NCI-H69 (cell line): ENCODE measurements at places on chromosomes 11 and 22.

DNA sequence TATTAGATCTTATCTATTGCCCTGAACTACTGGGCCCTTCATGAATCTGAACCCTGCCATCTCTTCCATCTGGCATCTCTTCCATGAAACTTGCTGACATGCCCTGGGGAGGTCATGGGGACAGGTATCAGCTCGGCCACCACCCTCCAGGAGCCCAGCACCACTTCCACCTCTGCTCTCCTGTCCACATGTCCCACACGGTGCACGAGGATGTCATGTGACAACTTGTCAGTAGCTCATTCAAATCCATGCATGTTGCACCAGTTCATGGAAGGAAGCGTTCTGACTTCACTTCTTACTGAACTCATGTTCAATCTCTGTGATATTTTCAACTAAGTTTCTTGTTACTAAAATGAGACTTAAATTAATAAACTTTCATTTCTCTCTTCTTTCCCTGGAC lies 16.6 kb downstream of the YPEL1 start:
- DNase-seq: no peak

DNA sequence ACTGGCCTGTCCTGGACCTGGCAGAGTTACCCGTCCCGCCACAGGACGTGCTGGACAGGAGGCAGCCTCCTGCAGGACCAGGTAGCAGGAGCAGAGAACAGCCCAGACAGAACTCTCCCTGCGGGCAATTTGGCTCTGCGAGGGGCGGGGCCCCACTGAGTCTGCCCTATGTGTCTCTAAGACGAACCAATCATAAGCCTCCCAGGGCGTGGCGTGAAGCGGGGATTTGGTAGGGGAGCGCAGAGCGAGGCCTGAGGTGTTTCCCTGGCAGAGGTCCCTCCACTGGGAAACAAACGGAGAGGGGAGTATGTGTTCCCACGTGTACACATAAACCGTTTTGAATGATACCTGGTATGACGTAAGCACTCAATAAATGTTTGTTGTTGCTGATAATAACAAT lies 7.4 kb downstream of the CD82 start:
- no peak for DNase-seq

GRCh38 chr22:46464701-46465344 lies 72.6 kb downstream of the CELSR1 start:
- no peak for DNase-seq

DNA sequence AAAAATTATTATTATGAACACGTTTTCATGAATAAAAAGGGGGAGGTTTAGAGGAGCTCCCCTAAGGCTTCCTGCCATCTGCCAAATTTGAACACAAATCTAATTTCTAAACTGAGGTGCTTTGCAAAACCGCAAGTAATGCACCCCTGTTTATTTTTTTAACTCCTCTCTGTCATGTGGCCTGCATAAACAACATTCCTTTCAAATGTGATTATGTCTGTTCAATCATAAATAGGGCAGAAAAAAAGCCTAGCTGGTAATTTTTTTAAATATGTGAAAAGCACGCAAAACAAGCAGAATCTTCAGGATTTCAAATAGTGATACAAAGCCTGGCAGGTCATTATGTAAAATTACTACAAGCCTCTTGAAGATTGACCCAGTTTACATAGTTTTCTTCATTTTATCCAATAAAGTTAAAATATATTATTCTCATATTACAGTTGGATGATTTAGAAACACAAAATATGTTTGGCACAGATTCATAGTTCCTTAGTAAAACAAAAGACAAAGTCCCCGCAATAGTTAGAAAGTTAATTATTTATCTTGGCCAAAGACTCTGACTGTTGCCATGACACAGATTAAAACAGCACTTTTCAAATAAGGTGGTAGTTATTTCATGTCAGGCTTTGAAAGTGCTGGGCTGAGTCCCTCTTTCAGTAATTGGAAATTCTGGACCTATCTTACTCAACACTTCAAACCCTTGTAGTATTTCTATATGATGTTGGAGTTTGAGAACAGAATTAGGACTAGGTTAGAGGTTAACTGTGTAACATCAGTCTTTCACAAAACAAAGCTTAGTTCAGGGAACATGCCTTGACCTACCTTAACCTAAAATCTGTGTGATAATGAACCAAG lies 200.3 kb upstream of the MPPED2 start:
- DNase-seq: no peak

DNA sequence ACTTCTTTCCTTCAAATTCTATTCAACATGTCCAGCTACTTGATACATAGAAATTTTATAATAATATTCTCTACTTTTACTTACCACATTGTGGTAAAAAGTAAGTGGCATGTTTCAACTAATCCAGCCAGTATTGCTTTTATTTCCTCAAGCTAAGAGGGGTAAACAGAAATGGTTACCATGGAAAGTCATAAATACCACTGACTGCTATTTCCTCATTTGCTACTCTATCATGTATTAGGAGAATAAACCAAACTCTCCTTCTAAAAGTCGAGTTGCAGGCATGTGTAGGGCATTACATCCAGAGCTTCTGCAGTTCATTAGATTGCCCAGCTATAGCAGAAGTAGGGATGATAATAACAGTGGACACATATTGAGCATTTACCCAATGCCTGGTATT lies 208.4 kb downstream of the MAML2 start:
- DNase-seq: no peak

- DNase-seq: peak; percentile 62
These were observed 540.5 kb downstream of the DLG2 start for GRCh38 chr11:85086504-85087284.

DNA sequence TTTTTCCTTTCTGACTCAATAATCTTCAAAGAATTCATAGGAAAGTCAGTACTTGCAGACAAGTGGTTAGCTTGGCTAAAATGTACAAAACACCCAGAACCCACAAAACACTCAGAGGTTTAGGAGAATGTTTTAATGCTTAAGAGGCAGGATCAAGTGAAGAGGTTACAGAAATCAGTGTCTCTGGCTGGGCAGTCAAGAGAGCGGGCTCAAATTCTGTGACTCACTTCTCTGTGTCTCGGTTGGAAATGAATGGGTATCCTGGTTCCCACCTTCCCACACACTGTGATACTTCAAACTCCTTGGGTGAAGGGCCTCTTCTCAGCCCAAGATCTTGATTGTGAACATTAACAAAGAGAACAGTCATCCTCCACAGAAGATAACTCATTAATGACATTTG lies 3.8 kb downstream of the MPEG1 start:
- DNase-seq: no peak

DNA sequence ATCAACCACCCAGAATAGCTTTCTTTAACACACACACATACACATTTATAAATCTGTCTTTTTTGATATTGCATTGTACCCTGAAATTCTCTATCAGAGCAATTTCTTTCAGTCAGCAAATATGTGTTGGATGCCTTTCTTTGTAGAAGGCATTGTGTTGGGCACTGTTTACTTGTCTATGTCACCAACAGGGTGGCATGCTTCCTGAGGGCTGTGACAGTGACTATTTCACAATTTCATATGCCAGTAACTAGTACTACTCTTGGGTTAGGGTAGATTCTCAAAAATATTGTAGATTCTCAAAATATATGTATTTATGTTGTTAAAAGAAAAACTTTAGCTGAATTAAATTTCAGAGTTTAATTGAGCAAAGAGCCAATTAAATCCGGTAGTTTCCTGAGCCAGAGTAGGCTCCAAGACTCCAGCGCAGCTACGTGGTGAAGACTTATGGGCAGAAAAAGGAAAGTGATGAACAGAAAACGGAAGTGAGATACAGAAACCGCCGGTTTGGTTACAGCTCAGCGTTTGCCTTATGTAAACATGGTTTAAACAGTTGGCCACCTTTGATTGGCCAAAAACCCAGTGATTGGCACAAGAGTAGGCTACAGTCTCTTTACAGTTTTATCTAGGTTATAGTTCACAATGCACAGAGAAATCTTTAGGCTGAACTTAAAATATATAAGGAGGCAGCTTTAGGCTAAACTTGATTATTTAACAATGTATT lies 723.3 kb downstream of the NTM start:
- DNase-seq: no peak

DNA sequence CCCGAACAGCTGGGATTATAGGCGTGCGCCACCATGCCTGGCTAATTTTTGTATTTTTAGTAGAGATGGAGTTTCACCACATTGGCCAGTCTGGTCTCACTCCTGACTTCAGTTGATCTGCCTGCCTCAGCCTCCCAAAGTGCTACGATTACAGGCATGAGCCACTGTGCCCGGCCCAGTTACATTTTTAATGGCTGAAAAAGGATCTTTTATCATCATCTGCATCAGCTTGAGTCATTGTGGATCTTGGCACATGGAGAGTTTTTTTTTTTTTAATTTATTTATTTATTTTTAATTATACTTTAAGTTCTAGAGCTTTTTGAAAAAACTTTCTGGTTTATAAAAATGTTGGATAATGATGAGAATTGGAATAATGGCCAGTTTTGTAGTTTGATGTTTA lies 8.6 kb downstream of the IGHMBP2 start:
- DNase-seq: no peak

- DNase-seq: no peak
These were observed 25.5 kb downstream of the DKK3 start for GRCh38 chr11:11982975-11983374.

- no peak for DNase-seq
These were observed 69.9 kb upstream of the ADORA2A start for GRCh38 chr22:24357547-24357946.

GRCh38 chr22:40975366-40975765 lies 24.2 kb downstream of the RBX1 start:
- no peak for DNase-seq

DNA sequence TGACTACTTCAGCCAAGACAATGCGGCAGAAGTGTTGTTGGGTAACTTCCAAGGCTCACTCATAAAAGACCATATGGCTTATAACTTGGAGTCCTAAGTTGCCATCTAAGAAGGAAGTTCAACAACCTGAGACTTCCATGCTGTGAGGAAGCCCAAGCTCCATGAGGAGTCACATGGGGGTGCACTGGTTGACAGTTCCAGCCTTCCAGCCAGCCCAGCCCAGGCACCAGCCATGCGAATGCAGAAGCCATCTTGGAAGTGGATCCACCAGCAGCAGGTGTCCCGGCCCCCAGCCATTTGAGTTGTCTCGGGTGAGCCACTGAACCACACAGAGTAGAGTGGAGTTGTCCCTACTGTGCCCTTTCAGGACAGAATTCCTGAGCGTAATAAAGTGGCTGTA lies 32.8 kb upstream of the WNT7B start:
- DNase-seq: no peak

GRCh38 chr22:38631724-38632123 lies 24.5 kb downstream of the FAM227A start:
- DNase-seq: no peak

DNA sequence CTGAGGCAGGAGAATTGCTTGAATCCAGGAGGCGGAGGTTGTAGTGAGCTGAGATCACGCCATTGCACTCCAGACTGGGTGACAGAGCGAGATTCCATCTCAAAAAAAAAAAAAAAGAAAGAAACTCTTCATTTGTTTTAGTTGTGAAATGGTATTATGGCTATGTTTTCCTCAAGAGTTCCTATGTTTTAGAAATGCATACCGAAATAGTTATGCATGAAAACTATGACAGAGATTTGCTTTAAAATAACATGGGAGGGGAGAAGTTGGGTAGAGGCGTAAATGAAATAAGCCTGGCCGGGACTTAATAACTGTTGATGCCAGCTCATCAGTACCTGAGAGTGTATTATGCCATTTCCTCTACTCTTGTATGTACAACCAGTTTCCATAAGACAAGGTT lies 48.3 kb downstream of the FEZ1 start:
- no peak for DNase-seq

DNA sequence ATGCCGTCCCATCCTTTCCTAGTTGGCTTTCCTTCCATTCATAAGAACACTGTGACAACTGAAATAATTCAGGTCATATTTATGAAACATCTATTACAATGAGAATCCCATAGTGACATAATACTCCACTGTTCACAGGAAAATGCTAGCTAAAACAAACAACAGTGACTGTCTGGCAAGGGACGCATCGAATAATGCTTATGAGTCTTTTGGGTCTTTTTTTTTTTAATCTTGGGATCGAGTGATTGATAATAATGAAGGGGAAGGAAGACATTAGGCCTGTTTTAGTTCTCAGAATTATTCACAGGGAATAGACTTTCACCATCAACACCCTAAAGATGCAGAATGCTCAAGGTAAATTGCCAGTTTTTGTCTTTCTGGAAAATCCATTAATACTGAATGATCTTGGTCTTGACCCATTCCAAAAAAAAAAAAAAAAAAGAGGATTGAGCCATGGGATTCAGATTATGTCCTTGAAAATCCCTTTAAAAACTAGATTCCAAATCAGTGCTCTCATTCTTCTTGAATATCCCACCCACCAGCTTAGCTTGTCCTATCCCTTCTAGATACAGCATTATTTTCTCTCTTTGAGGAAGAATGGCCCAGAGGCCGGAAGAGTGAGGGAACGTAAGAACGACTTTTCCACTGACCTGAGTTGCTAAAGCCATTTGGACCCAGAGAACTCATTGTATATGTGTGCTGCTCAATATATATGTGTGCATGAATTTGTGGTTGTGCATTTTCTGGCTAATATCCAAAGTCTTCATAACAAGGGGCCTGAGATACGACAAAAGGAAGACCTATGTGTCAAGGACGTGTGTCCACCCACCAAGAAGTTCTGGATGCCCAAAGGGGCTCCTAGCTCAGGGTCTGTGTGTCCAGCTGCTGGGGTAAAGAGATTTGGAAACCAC lies 35.2 kb upstream of the CREB3L1 start:
- DNase-seq: no peak

DNA sequence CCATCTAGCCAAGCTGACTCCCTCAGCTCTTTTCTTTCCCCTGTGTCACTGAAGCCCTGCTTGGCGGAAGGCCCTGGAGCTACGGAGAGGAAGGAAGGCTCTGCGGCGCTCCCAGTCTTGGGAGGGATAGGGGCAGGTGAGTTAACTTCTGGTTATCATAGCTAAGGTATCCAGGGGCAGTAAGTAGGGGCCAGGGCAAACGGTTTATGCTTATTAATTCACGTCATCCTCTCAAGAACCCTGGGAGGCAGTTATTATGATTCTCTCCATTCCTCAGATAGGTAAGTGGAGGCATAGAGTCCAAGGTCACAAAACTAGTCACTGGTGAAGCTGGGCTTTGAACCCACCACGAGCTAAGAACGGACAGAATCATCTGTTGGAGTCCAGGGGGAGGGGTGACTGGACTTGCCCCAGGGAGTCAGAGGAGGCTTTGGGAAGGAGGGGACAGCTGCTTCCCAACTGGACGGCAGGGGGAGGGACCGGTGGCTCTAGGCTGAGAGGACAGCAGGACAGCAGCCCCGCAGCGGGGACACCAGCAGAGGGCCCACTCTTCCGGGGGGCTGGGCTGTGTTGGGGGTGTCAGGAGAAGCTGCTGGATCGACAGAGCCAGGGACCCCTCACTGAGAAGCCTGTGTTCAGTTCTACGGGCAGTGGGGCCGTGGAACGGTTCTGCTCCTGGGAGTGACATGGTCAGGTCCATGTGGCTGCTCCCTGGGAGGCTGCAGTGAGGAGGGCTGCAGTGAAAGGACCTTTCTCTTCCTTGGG lies 3.5 kb downstream of the BAIAP2L2 start:
- DNase-seq: no peak
